Naive thymus-derived CD8-positive, alpha-beta T cell (primary cell): ENCODE measurements at places on chromosomes 1 and 21.
A peak's percentile ranks its signal among the peaks of the same experiment; 100 is the strongest.

DNA sequence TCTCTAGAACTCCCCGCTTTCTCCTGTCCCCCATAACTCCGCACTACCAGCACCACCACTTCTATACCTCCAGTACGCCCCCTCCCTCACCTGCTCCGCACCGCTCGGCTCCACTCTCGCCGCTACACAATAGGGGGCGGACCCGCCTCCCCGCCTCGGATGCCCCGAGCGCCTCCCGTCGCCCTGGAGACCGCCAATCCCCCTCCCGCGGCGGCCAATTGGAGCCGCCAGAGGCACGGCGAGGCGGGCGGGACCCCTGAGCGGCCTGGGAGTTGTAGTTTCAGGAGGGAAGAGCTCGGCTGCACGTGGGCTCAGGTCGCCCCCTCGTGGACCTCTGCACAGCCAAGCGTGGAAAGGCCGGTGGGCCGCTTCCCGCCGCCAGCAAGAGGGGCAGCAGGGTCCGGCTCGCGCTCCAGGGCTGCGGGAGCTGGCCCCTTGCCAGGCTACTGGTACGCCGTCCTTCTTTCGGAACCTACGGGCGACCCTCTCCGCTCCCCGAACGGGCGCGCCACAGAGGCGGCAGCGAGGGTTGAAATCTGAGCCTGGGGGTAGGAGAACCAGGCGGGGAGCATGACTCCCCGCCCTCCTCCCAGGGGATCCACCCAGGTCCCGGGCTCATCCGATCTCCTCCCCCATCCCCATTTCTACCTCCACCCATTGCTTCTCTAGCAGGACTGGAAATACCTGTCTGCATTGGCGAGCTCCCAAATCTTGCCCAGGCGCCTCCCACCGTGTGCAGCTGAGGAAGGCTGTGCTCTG, at the start of gene IGSF9:
IGSF9 (minus strand) TSS at position 131 of the 759 bp plus-strand sequence. CDS start 2,159 bp downstream, outside the sequence.
- DNase-seq: peak; percentile 89

GRCh38 chr1:111649648-111650047, 30.1 kb downstream of the RAP1A start:
- DNase-seq: no peak

GRCh38 chr1:71829346-71829745, 453.0 kb downstream of the NEGR1 start:
- DNase-seq: no peak

DNA sequence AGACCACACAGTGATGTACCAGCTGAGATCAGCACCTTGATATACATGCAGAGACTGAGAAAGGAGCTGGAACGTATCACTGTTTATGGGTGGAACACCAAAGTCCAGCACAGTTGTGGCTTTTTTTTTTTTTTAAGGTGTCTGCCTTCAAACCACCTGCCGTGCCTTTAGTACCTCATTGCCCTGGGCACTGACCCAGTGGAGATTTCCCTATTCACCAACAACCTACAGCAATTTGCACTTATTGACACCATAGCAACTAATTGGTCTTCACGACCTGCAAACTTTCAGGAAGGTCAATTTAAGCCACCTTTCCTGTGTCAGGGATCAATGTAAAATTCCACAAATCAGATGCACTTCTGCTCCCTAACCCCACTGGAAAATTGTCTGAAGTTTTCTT, 181.6 kb upstream of the ADGRL2 start:
- DNase-seq: no peak

GRCh38 chr1:209389975-209390374, 193.5 kb upstream of the CAMK1G start:
- no peak for DNase-seq

DNA sequence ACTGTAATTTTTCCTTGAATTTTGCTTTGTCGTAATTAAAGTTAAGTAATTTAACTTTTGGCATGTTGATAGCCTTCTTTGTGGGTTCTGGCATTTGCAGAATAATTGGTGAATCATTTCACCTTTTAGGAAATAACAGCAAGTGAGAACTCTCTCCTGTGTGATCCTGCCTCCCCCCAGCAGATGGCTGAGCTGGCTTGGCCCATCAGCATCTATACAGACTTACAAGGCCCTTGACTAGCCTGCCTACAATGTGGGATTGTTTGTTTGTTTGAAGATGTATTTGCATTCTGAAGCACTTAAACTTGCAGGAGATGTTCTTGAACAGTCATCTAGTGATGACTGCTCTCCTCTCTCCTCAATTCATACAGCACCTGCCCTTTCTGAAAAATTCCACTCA, 55.9 kb downstream of the MACO1 start:
- DNase-seq: no peak

DNA sequence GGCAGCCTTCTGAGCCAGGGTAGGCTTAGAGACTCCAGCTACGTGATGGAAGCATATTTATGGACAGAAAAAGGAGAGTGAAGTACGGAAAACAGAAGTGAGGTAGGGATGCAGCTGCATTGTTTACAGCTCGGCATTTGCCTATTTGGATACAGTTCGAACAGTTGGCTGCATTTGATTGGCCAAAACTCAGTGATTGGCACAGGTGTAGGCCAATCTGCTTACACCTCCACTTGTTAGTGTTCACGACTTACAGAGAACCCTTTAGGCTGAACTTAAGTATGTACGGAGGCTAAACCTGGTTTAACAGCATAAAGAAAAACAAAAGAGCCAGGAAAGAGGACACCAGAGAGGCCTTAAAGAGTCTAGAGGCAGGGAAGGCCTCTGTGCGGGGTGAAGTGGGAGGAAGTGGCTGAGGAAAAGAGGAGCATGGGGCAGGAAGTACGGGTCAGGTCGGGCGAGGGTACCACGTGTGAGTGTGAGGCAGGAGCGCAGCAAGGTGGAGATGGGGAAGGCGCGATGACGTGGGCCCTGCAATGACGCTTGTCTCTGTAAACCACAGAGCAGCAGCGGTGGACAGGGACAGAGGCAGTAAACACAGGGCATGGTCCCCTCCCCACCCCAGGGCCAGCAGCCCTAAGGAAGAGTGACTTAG, 32.0 kb downstream of the RSPH1 start:
- DNase-seq: peak; percentile 82
